ENCODE measurements at places on chromosomes 7 and 10.
A peak's percentile ranks its signal among the peaks of the same experiment; 100 is the strongest.

- H3K4me1 ChIP-seq: peaks cover 30% of the 10 kb centered on the region
- H3K4me3 ChIP-seq: no peak overlapping the region
- DNase-seq: no peak
- peaks cover 42% of the 10 kb centered on the region for H3K36me3 ChIP-seq
- H3K27ac ChIP-seq: no peak overlapping the region
These were observed 4.7 kb downstream of the ZNF775 start for GRCh38 chr7:150383710-150384397.

DNA sequence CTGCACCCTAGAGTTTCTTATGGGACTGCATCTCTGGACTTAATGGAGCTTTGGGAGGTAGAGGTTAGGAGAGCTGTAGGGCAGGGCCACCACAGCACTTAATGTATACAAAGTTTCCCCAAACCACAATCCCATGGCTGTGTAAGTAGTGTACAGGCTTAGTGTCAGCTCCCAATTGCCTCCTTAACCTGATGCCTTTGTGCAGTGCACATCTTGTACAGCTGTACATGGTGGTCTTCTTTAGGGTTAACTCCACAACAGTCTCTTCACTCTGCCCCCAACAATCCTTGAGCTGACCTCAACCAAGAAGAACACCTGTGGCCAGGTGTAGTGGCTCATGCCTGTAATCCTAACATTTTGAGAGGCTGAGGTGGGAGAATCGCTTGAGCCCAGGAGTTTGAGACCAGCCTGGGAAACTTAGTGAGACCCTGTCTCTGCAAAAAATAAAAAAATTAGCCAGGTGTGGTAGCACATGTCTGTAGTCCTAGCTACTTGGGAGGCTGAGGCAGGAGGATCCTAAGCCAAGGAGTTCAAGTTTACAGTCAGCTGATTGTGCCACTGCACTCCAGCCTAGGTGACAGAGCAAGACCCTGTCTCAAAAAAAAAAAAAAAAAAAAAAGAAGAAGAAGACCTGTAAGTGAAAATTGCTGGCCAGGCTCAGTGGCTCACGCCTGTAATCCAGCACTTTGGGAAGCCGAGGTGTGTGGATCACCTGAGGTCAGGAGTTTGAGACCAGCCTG, 6.8 kb downstream of the PLAU start:
- H3K4me3 ChIP-seq: no peak overlapping the region
- H3K27me3 ChIP-seq: peaks cover 22% of the 10 kb centered on the region

DNA sequence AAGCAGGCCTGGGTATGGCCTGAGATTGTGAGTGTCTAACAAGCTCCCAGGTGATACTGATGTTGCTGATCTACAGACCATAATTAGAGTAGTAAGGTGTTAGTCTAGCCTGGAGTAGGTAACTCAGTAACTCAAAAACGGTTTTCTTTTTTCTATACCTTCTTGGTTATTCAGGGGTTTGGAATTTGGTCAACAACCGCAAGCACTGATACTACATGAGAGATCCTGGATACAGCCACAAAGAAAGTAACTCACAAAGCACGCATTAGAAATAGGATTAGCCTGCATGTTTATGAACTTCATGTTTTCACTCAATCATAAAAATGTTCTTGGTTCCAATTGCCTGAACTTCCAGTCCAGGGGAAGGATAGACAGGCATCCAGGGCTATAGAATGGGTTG, 803.5 kb downstream of the MAGI2 start:
- DNase-seq: no peak
- H3K27me3 ChIP-seq: no peaks in the 10 kb centered on the region
- H3K4me1 ChIP-seq: no peaks in the 10 kb centered on the region

DNA sequence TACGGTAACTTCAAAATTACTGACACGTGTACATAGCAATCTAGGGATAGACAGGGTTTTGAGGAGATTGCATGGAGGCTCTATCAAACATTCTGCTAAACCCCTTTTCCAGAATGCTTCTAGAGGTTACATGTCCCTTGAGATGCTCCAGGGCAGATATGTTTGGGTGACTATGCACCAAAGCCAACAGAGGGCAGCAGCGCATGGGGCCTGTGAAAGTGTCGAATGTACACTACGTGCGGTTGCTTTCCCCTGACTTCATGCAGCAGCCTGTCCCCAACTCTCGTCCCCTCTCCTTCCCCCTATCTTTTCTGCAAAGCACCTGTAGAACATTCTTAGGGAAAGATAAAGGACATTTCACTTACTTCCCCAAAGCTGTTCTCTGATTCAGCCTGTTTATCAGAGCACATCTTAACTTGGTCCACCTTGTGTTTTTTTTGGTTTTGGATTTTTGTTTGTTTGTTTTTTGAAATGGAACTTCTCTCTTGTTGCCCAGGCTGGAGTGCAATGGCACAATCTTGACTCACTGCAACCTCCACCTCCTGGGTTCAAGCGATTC, 90.2 kb downstream of the UBE3C start:
- H3K36me3 ChIP-seq: peaks cover 84% of the 10 kb centered on the region
- H3K4me3 ChIP-seq: no peak overlapping the region
- no peak overlapping the region for H3K27ac ChIP-seq
- no peaks in the 10 kb centered on the region for H3K4me1 ChIP-seq
- no peaks in the 10 kb centered on the region for H3K27me3 ChIP-seq
- DNase-seq: peak; percentile 31

DNA sequence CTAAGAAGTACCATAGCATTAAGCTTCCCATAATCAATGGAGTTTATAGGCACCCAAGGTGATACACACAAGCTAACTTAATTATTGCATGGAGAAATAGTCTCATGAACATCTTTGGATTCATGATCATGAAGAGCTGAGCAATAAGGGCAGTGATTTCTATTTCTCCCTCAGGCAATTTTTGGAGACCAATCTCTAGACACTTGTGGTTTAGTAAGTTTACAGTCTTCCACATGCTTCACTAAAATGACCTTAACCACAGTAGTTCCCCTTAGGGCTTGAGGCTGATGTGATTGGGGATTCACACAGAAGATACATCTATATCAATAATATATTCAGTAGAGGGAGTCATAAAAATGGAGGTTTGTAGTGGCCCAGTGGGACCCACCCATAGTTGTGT, 241.2 kb downstream of the CCDC7 start:
- H3K27me3 ChIP-seq: no peaks in the 10 kb centered on the region
- H3K4me1 ChIP-seq: no peaks in the 10 kb centered on the region
- H3K36me3 ChIP-seq: no peaks in the 10 kb centered on the region
- DNase-seq: no peak

All from DND-41 (cell line).